ENCODE measurements at places on chromosomes 1 and 21.
A peak's percentile ranks its signal among the peaks of the same experiment; 100 is the strongest.

- DNase-seq: no peak
Measured at GRCh38 chr21:36860736-36861594, 105.5 kb downstream of the HLCS start.

- DNase-seq: no peak
Measured at GRCh38 chr1:222123111-222123510, 381.2 kb upstream of the DUSP10 start.

GRCh38 chr1:159752135-159752580, 28.6 kb upstream of the DUSP23 start:
- DNase-seq: no peak

GRCh38 chr1:229066591-229066990, 204.3 kb upstream of the RAB4A start:
- no peak for DNase-seq

- DNase-seq: no peak
Measured at GRCh38 chr1:115669886-115670285, 28.1 kb downstream of the VANGL1 start.

GRCh38 chr1:58469016-58469415, 77.5 kb downstream of the OMA1 start:
- no peak for DNase-seq

DNA sequence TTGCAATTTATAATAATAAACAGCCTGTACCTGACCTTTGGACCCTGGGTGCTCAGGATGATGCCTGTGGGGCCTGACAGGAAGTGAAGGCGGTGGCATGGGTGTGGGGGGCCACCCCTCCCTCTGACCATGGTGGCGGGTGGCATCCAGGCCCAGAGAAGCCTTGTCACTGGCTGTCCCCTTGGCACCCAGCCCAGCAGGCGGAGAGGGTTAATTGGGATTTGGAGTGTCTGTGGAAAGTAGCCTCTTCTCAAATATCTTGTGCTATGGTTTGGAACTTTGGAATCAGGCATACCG, 20.5 kb downstream of the SOX13 start:
- DNase-seq: no peak

- no peak for DNase-seq
Measured at GRCh38 chr1:42737257-42737656, 2.8 kb downstream of the CLDN19 start.

DNA sequence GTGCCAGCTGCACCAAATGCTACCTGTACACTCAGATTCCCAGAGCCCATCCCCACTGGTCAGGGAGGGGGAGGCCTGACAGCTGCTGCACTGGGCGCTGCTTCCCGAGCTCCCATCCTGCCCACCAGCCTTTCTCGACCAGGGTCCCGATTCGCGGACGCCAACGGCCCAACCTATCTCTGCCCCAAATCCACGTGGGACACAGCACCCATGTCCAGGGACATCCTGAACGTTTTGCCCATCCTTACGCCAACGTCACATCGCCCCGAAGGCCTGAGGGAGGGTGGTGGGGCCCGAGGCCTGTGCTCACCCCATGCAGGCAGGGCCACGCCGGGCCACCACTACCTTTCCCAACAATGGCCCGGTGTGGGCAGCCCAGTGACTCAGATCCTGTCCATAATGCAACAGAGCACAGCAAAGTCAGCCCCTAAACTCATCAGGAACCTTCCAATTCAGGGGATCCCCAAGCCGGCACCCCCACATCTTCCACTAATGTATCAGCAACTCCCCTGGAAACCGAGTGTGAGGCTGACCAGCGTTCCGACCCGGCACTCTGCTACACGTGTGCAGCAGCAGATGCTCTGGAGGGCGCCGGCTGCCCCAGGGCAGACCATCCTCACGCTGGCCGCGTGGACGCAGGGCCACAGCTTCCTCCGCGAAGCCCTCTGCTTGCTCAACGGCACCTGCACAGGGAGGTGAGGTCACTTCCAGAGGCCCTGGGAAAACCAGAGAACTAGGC, 11.3 kb upstream of the TMEM240 start:
- no peak for DNase-seq

DNA sequence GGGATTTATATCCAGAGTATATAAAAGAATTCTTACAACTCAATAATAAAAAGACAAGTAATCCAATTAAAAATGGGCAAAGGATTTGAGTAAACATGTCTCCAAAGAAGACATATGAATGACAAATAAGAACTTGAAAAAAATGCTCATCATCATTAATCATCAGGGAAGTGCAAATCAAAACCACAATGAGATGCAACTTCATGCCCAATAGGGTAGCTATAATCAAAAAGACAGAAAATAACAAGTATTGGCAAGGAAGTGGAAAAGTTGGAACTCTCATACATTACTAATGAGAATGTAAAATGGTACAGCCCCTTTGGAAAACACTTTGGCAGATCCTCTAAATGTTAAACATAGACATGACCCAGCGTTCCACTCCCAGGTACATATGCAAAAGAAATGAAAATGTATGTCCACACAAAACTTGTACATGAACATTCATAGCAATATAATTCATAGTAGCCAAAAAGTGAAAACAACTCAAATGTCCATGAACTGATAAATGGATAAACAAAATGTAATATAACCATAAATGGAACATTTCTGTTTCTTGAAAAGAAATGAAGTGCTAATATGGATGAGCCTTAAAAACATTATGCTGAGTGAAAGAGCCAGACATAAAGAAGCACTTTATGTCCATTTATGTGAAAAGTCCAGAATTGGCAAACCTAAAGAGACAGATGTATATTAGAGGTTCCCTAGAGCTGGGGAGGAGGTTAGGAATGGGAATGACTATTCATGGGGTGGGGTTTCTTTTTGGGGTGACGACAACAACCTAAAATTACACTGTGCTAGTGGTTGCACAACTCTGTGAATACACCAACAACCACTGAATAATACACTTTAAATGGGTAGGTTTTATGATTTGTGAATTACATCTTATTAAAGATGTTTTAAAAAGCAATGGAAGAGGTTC, 259.7 kb downstream of the RHOU start:
- no peak for DNase-seq

GRCh38 chr1:223001653-223002634, 141.1 kb downstream of the TLR5 start:
- no peak for DNase-seq

DNA sequence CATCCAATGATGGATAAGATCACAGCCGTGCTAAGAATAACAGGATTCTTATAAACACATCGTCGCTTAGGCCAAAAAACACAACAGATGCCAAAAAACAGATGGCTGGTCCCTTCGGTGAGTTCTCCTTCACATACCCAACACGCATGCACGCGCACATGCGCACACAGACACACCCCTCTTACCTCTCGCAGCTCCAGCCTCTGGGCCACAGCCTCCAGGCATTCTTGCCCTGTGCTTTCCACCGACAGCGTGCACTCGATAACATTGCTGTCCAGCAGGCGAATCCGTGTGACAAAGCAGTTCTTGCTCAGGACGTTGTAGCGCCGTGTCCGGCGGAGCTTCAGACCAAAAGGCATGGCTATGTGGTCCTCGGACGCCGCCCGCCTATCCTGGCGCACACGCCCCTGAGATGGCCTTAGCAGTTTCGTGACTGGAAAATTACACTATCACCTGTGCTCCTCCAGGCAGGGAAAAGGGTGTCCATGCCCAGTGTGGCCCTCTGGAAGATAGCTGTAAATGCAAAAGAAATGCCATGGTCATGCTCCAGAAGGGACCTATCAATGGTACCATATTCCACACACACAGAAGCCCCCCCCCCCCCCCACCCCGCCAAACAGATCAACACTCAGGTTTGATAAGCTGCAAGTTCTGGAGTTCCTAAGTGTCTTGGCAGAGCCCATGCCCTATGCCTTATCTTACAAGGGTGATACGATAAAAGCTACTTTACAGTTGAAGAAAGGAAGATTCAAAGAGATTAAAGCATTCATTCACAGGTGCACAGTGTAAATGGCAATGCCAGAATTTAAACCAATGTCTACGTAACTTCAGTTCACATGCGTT, 86.7 kb downstream of the PTPN14 start:
- no peak for DNase-seq

GRCh38 chr1:93021539-93022134, 57.4 kb upstream of the MTF2 start:
- peak; percentile 61 for DNase-seq

- DNase-seq: no peak
Measured at GRCh38 chr1:227733309-227733705, 1.8 kb downstream of the JMJD4 start.

GRCh38 chr1:156513185-156513584, 12.6 kb upstream of the MEF2D start:
- DNase-seq: no peak

DNA sequence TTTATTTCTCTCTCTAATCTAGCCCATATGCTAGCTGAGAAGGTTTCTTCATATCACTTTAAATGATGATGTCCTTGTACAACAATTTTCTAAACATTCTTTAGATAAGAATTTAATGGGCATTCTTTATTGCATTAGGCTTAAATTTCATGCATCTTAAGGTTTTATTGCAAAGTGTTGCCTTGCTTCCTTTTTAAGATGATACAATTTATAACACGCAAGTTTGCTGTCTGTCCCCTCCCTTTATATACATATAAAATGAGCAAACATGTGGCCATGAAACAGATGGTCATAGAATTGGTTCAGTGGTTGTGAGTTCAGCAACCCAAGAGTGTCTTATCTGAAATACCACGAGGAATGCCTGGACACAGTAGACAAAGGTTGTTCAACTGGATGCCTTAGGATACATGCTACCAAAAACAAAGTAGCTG, 12.1 kb downstream of the NBPF3 start:
- no peak for DNase-seq

Data from activated CD4-positive, alpha-beta T cell treated with anti-CD3 and anti-CD28 coated beads, Interleukin-2, Interleukin-4, amounts not matched to agents 100 ng/mL and 50 ng/mL, durations not matched to agents 16 hours and 8 hours (primary cell).